ENCODE measurements at places on chromosomes 3 and 15.

DNA sequence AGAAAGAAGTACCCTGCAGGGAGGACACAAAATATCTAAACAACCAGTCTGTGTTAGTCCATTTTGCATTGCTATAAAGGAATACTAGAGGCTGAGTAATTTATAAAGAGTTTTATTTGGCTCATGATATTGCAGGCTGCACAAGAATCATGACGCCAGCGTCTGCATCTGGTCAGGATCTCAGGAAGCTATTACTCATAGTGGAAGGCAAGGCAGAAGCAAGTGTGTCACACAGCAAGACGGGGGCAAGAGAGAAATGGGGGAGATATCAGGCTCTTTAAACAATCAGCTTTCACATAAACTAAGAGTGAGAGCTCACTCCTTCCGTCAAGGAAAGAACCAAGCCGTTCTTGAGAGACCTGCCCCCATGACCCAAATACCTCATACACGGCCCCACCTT, 614.8 kb downstream of the ZIC1 start:
- no peak for DNase-seq

GRCh38 chr3:116963802-116964201, 254.2 kb downstream of the TUSC7 start:
- DNase-seq, result no peak

- no peak for DNase-seq
Observed at GRCh38 chr3:63037116-63037515, 161.9 kb upstream of the CADPS start.

- no peak for DNase-seq
Observed at GRCh38 chr15:70154718-70155347, 57.1 kb upstream of the TLE3 start.

DNA sequence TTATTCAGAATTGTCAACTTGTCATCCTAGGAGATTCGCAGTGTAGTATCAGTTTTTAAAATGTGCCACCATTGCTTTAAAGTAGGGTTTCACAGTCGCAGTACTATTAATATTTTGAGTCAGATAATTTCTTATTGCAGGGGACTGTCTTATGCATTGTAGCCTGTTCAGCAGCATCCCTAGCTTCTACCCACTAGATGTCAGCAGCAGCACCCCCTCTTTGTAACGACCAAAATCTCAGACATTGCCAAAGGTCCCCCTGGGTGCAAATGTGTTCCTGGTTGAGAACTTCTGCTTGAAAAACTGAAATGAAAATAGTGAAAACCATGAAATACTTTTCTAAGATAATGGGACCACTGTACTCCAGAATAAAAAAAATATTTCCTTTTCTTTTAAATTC, 474.8 kb downstream of the CNTN3 start:
- DNase-seq, result no peak

DNA sequence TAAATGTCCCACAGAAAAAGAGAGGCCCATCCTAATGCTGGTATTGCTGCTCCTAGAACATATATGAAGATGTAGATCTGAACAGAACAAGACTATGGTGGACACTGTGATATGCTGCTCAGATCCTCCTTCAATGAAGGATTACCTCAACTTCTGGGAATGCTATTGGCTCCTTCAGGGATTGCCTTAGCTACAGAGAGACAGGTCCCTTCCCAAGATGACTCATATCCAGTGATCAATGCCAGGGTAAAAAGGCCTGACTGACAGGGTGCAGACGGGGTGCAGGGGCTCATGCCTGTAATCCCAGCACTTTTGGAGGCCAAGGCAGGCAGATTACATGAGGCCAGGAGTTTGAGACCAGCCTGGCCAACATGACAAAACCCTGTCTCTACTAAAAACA, 20.5 kb upstream of the STAG1 start:
- no peak for DNase-seq
